ENCODE measurements at places on chromosomes 4 and X.

- no peak for DNase-seq
These were observed 76.5 kb upstream of the SMARCAD1 start for GRCh38 chr4:94131212-94131611.

DNA sequence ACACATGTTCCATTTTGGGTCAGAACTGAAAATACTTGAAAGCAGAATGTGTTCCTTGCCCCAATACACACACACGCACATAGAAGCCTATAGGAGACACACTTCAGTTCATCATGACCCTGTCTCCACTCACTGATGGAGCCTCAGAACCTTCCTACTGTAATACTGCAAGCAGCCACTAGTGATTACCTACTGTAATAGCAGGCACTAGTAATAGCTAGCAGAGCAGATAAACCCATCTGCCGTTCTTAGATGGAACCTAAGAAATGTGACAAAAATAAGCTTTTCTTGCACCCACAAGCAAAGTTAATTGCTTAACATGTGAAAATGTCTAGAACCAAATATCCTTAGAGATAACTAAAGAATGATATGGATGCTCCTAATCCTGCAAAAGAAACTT, 13.6 kb downstream of the AMTN start:
- DNase-seq: no peak

- no peak for DNase-seq
These were observed 26.4 kb upstream of the LRCH2 start for GRCh38 chrX:115260330-115260729.

GRCh38 chr4:39825090-39825489, 127.2 kb downstream of the UBE2K start:
- no peak for DNase-seq

- no peak for DNase-seq
These were observed 239.7 kb upstream of the GATB start for GRCh38 chr4:152000518-152000917.

DNA sequence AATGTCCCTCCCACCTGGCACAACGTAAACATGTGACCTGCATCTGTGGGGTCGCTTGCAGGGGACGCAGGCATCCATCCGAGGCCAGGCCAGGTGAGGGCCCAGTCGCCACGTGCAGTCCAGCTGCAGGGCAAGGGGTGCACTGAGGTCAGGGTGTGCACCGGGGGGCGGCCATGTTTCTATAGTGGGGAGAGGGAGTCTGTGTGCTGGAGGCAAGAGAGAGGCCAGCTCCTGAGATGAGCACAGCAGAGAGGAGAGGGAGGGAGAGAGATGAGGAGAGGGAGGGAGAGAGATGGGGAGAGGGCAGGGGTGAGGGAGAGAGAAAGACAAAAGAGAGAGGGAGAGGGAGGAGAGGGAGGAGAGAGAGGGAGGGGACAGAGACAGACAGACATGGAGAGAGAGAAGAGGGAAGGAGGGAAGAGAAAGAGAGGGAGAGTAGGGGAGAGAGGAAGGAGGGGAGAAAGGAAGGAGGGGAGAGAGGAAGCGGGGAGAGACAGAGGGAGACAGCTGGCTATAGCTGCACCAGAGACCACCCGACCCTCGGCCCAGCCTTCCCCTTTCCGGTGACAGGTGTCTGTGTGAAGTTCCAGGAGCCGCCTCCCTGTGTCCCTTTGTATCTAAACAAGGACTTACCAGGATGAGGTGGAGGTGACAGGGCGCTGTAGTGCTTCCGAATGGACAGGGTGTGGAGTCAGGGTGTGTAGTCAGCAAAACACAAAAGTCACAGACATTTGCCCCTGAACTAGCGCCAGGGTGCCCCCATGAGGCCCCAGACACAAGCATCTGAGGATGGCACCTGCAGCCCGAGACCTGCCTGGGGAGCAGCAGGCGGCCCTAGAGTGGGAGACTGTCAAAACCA, 68.7 kb downstream of the ADRA2C start:
- no peak for DNase-seq

DNA sequence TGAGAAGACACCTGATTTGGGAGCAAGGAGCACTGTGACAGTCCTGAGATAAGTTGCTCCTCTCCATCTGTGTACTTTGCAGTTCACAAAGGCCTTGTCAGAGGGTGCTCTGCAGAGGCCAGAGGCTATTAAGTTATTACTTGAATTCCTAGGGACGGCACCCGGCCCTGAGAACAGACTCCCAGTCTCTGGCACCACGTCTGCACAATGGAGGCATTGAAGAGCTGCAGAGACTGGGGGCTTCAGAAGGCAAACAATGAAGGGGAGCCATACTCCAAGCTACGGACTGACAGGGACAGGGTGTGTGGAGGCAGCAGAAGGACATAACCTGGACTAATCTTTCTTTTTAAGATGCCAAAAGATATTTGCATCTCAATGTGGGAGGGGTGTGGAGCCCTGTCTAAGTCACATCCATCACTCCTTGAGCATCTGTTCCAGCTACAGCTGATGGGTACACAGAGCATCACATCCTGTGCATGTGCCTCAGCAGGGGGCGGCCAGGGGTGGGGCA, 11.5 kb downstream of the RASGEF1B start:
- DNase-seq: no peak

GRCh38 chr4:184473499-184474262, 669 bp downstream of the IRF2 start:
- peak; percentile 58 for DNase-seq

- no peak for DNase-seq
These were observed 131.0 kb upstream of the CXXC4 start for GRCh38 chr4:104625706-104626105.

- no peak for DNase-seq
These were observed 24.7 kb downstream of the USP53 start for GRCh38 chr4:119237201-119237600.

DNA sequence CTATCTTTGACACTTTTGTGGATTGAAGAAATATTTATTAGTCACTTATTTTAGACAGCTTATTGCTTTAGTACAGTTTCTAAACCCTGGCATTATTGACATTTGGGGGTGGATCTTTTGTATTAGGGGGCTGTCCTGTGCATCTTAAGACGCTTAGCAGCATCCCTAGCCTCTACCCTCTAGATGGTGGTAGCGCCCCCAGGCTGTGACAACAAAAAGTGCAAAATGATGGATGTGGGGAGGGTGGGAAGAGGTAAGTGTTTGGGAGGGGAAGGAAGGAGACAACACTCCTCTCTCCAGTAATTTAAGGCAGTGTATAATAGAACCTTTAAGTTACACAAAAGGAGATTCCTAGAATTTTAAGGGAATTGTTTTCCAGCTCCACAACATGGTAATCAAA, 1210.6 kb downstream of the C4orf33 start:
- DNase-seq: no peak

- no peak for DNase-seq
These were observed 7.2 kb downstream of the SLC25A6 start for GRCh38 chrX:1384658-1385252.

DNA sequence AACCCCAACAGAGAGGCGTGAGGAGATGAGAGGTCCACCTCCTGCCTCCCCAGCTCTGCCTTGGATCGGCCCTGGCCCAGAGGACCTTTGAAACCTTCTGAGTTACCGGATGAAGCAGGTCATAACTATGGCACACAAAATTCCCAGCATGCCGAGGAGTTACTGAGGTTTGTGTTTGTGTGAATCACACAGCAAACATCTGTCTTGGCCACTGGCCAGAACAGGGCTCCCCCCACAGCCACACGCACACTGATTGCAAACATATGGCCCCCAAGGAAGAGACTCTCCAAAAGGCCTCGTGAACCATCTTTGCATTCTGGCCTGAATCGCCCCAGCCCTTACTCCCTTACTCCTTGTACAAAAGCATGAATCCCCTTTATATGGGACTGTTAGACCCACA, 18.9 kb downstream of the RPS4X start:
- DNase-seq: no peak

DNA sequence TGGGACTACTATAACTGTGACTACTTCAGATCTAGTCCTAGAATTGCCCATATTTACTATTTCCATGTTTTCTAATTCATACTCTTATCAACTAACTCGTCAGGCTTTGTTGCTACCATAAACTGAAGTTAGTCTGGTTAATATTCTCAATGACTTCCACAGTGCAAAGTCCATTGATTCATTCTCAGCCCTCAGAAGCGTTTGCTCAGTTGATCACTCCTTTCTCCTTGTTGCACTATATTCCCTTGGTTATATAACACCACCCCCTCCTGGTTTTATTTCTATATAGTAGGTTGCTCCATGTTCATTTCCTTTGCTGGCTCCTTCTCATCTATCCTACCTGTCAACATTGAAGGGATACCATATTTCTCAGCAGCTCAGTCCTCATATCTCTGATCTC, 27.2 kb upstream of the SLC6A14 start:
- DNase-seq: no peak

- no peak for DNase-seq
These were observed 37.3 kb downstream of the RNF212 start for GRCh38 chr4:1075809-1076699.

DNA sequence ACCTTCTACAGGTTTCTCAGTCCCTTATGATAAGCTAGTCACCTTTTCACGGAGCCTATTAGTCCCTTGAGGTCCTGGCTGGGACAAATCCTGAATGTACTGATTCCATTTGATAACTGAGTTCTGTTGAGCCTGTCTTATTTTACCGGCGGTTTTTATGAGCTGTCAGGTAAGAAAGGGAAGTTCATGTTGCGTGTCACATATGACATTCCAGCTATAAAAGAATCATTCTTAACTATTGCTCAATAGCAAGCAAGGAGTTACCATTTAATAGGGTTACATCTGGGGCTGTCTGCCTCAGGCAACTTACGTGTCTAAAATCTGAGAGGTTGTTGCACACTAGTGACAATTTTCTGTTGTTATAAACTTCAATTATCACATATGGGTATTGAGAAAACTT, 394.6 kb downstream of the TECRL start:
- DNase-seq: no peak

- DNase-seq: no peak
These were observed 1311.6 kb downstream of the RAPGEF2 start for GRCh38 chr4:160414496-160414895.

GRCh38 chr4:17448689-17449088, 63.2 kb downstream of the QDPR start:
- DNase-seq: no peak

DNA sequence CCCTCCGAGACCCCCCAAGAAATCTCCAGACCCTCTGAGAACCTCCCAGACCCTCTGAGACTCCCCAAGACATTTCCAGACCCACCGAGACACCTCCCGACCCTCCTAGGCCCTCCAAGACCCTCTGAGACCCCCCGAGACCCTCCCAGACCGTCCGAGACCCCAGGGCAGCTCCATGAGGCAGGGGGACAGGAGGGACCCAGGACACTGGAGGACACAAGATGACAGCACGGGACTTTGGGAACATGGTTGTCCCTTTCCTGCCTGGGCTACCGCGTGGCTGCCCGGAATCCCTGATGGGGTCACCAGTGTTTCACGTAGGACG, 10.3 kb downstream of the CTBP1 start:
- no peak for DNase-seq

GRCh38 chrX:35351795-35352483, 409.3 kb downstream of the FAM47B start:
- peak; percentile 7 for DNase-seq

DNA sequence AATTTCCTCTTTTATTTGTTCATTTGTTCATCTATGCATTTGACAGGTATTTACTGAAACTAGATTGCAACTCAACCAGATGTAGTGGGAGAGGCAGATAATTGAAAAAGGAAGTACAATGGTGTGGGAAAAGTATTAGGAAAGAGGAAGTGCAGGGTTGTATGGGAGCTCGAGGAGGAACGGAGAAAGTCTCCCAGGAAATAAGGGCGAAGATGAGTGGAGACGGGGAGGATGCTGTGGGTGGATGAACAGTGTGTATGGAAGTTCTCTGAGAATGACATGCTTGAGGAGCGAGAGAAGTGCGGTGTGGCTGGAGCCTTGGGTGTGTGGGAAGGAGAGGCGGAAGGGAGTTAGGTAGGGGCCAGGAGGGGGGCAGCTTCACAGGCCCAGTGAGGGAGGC, 87.5 kb upstream of the DHX15 start:
- no peak for DNase-seq

GRCh38 chrX:9456250-9457074, 8.4 kb upstream of the TBL1X start:
- DNase-seq: no peak

- no peak for DNase-seq
These were observed 327.3 kb downstream of the CAMK2D start for GRCh38 chr4:113434247-113434587.

DNA sequence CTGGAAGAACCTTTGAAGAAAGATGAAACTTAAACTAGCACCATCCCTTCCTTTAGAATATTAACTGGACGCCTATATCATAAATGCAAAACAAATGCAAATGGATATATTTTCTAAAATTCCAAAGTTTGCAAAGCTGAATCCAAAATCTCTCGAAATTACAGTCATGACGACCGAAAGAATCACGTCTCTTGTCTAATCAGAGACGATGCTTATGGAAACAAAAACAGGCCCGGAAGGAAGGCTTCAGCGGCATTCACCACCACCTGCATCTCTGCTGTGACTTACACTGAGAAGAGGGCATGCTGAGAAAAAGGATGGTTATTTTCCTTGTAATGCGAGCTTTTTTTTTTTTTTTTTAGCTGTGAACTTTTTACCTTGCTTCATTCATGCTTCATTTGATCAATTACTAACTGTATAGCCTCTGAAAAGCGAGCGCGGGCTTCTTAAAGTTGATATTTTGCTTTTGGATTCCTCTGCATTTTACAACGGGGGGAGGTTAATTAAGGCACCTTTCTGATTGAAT, 209.3 kb downstream of the SOWAHB start:
- no peak for DNase-seq

DNA sequence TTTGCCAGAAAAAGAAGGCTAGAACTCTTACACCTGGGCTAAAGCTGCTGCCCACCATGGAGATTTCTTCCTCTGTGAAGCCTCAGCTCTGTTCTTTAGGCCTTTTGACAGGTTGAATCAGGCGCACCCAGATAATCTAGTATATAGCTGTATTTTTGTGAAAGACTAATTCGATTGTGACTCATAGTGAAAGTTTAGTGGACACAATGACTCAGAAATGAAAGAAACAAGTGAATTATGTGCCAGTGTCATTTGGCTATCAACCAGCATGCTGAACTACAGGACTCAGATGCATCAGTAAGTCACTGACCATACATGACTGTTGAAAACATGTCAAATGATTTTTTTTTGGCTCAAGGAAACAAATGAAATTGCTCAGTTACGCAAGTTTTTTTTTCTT, 425.4 kb downstream of the SLITRK2 start:
- DNase-seq: no peak

DNA sequence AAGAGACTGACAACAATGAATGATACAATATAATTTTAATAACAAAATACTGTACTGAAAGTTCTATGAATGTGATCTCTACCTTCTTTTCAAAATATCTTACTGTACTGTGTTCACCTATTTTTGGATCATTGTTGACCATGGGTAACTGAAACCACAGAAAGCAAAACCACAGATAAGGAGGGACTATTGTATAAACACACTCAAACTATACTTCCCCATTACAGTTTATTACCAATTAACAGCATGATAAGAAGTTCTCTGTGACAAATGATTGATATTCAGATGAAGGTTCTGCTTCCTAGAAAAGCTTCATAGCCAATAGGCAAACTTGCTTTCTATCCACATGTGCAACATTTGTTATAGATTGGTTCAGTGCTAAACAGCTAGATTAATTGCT, 50.1 kb downstream of the GABRG1 start:
- no peak for DNase-seq

- DNase-seq: peak; percentile 22
These were observed 545 bp downstream of the DOCK11 start for GRCh38 chrX:118495958-118496762.
